ENCODE measurements at places on chromosomes 7 and 10.

- no peak for DNase-seq
Observed at GRCh38 chr10:78911533-78912340, 157.0 kb upstream of the ZMIZ1 start.

- no peak for DNase-seq
Observed at GRCh38 chr7:36034020-36034419, 119.0 kb upstream of the EEPD1 start.

- DNase-seq = no peak
Observed at GRCh38 chr10:101027106-101027720, 3.7 kb downstream of the PDZD7 start.

DNA sequence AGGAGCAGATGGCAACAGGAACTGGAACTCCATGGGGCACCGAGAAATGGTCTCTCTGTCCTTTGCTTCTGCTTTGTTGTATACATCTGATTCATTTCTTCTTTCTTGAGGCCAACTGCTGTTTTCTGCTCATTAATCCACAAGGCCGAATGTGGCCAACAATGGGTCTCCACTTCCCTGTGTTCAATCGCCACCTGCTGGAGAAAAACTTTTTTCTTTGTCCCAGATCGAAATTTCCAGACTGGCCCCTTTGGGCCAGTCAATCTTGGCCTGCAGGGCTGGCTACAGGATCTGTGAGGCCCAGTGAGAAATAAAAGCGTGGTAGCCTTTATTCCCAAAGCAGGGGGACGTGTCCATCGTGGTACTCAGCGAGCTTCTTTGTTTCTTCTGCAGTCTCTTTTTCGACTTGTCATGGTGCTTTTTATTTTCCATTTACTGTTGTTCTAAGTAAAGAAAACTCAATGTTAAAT lies 58.8 kb downstream of the PARP12 start:
- no peak for DNase-seq

GRCh38 chr10:10213237-10213636 lies 804.4 kb upstream of the CELF2 start:
- DNase-seq = no peak

DNA sequence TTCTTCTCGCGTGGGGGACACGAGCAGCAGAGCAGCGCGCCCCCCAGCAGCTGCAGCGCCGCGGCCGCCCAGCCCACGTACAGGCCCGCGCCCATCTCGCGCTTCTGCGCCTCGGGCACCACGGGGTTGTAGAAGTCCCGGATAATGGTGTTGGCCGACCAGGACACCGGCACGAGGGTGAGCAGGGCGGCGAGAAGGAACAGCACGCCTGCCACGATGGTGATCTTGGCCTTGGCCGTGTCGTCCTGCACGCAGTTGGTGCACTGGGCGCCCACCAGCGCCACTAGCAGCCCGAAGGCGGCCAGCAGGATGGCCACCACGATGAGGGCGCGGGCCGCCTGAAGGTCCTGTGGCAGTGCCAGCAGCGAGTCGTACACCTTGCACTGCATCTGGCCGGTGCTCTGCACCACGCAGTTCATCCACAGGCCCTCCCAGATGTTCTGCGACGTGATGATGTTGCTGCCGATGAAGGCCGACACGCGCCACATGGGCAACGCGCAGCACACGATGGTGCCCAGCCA lies 529 bp downstream of the CLDN3 start:
- DNase-seq = no peak

DNA sequence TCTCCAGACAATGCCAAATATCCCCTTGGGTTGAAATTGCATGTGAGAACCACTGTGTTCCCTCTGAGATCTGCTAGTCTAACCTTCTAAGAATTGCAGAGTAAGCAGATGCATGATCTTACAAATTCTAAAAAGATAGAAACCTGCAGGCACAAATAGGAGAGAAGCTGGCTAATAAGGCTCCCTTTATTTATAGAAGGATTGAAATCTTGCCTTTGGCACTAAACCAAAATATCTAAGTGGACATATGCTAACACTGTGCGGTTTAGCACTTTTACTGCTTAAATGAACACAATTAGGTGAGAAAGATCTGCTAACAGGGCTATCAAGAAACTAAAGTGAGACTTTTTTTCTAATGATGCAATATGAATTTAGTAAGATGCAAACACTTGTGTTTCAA lies 225.5 kb downstream of the DOCK4 start:
- no peak for DNase-seq

GRCh38 chr7:3466261-3466660 lies 165.2 kb downstream of the SDK1 start:
- no peak for DNase-seq

GRCh38 chr7:24017519-24017918 lies 266.5 kb upstream of the NPY start:
- no peak for DNase-seq

DNA sequence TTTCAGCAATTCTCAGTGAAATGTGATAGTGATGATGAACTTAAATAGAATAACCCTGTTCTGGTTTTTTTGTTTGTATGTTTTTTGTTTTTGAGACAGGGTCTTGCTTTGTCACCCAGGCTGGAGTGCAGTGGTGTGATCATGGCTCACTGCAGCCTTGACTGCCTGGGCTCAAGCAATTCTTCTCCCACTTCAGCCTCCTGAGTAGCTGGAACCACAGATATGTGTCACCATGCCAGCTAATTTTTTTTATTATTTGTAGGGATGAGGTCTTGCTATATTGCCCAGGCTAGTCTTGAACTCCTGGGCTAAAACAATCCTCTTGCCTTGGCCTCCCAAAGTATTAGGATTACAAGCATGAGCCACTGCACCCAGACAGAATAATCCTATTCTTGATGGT lies 14.3 kb upstream of the COL17A1 start:
- no peak for DNase-seq

DNA sequence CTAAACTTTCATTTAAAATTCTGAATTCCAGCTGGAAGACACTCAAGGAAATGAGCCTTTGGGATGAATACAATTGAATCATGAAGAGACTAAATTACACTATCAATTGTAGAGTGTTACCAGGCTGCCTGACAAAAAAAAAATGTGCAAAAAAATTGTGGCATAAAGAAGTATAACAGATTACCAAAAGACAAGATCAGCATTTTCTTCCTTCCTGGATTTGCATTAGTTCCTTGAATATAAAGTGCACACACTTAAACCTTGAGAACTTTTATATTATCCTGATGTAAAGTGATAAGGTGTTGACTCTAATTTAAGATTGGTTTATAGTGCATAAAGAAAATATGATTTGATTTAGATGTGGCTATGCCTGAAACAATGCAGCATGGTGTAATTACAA lies 412.7 kb upstream of the KLF6 start:
- no peak for DNase-seq

- DNase-seq = no peak
Observed at GRCh38 chr10:16965740-16966447, 148.7 kb upstream of the RSU1 start.

- DNase-seq = no peak
Observed at GRCh38 chr10:96720422-96721206, at the start of gene PIK3AP1. TSS of gene PIK3AP1 (minus strand) at chr10:96720514. CDS start at chr10:96720394, 120 bp downstream.

- DNase-seq = no peak
Observed at GRCh38 chr10:115942101-115942500, 330.9 kb downstream of the GFRA1 start.

GRCh38 chr10:43126759-43127424 lies 11.4 kb upstream of the CSGALNACT2 start:
- DNase-seq = no peak

GRCh38 chr10:110634527-110635209 lies 9.5 kb upstream of the RBM20 start:
- DNase-seq = no peak

GRCh38 chr7:132618271-132618955 lies 42.1 kb upstream of the PLXNA4 start:
- no peak for DNase-seq

GRCh38 chr10:3769556-3769955 lies 15.5 kb downstream of the KLF6 start:
- DNase-seq = no peak

DNA sequence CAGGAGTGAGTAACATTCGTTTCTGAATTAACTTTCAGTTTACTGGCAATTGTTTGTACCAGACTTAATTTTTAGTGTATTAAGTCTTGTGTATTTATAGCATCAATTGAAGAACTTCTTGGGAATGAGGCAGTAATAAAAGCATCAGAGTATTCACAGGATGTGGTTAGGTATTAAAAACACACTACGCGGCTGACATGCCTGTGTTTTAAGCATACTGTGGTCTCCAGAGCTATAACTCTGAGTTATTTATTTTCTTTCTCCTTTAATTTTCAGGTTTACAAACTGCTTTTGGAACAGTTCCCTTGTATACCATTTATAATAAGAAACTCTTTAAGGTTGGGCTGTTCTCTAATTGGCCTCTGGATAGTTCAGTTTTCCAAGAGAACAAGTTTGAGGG lies 626.1 kb upstream of the NRG3 start:
- no peak for DNase-seq

- no peak for DNase-seq
Observed at GRCh38 chr10:3812141-3812540, 27.1 kb upstream of the KLF6 start.

DNA sequence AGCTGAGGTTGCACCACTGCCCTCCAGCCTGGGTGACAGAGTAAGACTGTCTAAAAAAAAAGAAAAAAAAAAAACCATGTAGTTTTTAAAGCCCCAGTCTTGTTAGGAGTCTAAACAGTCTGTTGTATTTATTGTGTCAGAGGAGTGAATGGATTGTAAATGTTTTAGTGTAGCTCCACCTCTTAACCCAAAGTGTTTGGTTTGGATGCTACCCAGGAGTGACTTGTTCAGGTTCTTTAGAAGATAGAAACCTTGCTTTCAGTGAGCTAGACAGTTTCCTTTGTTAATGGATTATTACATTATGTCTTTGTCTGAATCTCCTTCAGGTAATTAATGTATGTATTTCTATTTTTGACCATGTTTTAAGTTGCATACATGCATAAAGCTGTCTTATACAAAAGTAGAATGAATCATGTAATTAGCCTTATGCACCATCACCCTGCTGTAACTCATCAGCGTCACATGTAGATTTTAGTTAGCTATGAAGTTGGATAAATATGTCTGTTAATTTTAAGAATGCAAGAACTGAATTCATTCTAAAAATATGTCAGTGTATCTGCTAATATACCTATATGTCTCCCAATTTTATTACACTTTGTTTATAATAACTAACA lies 97.7 kb downstream of the TAF3 start:
- DNase-seq = no peak

DNA sequence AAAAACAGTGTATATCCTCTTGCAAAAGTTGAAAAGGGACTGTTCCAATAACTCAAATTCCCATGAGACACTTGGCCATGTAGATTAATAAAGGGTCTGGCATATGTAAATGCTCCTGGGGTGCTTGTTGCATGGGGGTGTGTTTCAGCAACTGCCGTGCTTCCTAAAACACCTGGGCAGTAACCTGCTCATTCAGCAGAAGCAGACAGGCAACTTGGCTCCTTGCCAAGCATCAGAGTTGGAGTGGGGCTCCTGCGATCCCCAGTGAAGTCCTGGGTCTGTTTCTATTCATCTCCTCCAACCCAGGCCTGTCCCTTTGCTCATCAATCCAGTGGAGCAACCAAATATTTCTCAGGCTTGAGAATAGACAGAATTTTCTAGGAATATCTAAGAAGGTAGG lies 42.2 kb upstream of the ADAM12 start:
- no peak for DNase-seq

DNA sequence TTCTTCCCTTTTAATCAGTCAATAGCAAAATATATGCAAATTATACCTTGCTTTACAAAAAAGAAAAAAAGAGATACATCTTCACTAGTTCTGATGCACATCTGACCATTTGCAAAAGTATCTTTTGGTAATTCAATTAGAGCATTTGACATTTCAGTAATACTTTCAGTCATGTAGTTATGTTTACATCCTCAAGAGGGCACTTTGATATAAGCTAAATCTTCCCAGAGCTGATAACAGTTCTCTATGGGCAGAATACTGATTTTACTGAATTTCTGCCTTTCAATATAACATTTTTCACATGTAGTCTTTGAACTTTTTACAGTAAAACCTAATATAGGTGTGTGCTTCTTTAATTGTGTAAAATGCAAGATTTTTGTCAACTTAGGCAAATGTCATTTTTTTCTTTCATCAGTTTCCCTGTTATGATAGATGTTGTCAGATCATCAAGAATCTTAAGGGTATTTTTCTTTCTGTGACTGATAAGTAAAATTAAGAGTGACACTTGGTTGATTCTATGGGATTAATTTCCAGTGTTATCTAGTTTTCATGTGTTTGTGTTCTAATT lies 703.5 kb upstream of the SEMA3D start:
- no peak for DNase-seq

DNA sequence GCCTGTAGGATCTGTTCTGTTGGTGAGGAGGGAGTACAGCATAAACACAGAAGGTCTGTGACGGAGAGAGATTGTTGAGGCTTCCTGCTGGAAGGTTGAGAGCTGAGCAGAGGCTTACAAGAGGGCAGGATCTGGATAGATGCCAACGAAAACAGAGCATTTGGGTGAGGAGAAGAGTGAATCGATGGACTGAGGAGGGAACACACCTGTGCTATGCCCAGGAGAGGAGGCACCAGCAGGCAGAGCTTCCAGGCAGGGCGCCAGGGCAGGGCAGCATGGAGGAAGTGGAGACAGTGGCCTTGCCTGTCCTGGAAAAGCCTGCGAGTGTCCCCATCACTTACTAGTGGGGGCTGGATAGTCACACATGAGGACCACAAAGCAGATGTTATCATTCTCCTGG lies 282.9 kb downstream of the PAXIP1 start:
- no peak for DNase-seq

GRCh38 chr10:44703241-44704155 lies 207.6 kb upstream of the TMEM72 start:
- no peak for DNase-seq

DNA sequence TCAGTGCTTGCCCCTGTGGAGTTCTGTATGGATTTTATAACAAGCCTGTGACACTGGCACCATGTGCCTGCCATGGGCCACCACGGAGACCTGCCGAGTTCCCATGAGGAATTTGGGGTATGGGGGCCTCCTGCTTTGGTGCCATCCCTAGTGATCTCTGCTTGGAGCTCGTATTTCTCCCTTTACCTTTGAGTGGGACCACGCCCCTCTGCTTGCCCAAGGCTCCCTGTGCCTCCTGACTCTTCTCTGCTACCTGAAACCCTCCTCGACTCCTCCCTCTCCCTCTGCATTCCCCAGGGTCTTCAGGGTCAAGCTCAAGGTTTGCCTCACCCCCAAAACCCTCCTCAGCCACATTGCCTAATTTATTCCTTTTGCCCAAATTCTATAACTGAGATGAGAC lies 225.0 kb downstream of the BUB3 start:
- no peak for DNase-seq

- DNase-seq = no peak
Observed at GRCh38 chr7:33854178-33854577, 51.2 kb upstream of the BMPER start.

DNA sequence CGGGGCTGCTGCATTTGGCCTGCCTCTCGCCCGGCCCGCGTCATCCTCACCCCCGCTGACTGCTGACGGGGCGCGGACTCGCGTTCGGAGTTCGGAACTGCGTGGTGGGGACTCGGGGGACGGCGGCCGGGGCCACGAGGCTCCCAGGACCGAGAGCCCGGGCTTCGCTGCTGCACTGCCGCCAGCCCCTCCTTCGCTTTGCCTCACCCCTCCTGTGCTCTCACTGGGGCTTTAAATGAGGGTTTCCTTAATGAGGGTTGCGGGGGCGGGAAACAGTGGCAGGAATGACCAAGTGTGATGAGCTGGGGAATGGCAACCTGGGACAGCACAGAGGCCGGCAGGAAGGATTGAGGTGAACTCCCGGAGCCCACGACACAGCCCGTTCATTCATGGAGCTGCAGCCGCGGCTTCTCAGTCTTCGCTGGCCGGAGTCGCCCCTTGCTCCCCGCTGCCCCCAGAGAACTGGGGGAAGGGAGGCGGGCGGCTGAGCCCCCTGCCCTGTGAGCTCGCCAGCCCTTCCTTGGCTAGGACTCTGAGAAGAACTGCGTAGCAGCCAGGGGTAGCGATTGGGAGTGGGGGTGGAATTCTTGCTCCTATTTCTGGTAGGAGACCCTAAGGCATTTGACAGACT lies 1.5 kb upstream of the LRRC4 start:
- DNase-seq = no peak

Data from stimulated activated CD8-positive, alpha-beta memory T cell treated with anti-CD3 and anti-CD28 coated beads, Interleukin-4, amount 100 ng/mL, for 1 hour (primary cell).